Fibroblast of the aortic adventitia (primary cell): ENCODE measurements at places on chromosomes 7 and 10.

DNA sequence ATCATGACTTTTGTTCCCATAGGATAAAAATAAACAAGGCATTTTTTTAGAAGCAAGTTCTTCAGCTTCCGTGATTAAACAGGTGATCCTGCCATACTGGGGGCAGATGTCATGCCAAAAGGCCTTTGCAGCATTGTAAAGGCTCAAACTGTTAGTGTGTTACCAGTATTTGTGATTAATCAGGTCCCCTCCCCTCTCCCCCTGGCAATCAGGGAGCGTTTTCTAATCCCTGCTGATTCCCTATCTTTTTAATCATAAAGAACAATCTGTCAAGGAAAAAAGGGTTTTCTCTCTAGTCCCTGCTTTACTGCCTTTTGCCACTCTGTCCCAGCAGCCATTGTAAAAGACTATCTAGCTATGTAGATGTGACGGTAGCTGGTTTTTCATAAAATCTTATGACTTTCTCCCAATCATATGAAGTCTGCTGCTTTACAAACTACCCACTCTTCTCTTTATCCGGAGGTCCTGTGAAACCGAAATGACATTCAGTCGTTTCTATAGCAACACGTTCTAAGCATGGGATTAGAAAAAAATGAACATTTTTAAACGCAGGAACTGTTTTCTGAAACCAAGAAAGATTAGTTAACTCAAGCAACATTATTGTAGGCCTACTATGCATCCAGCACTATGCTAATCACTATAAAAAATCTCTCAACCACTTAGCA lies 210.9 kb downstream of the RNLS start:
- DNase-seq: no peak

DNA sequence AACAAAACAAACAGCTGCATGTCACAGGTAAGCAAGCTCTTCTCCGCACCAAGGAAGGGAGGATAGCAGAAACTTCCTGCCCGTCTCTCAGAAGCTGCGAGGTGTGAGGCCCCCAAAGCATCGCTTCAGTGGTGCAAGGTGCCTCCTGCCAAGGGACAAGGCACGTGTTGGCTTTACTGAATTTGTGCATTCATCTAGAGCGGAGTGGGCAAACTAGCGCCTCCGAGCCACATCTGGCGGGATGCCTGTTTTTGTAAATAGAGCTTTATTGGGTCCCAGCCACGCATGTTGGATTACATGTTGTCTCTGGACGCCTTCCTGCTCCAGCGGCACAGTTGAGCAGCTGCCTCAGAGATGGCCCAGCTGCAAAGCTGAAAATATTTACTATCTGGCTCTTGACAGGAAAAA lies 27.7 kb downstream of the PHYH start:
- DNase-seq: peak; percentile 58

DNA sequence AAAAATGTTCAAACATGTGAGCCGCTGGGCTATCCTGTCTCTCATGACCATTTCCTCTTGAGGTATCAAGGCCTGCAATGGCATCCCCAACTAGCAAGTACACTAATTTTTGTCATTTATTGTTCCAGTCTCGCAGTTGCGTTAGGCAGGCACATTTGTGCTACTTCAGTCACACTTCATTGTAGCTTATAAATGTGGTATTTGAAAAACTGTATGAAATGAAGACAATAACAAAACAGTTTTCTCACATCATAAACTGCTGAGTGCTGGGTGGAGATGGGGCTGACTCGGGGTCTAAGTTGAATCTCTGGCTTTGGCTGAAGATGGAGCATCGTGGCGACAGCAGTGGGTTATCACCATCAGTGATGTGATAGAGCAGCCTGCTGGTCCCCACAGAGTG lies 92.7 kb downstream of the FAM13C start:
- no peak for DNase-seq

DNA sequence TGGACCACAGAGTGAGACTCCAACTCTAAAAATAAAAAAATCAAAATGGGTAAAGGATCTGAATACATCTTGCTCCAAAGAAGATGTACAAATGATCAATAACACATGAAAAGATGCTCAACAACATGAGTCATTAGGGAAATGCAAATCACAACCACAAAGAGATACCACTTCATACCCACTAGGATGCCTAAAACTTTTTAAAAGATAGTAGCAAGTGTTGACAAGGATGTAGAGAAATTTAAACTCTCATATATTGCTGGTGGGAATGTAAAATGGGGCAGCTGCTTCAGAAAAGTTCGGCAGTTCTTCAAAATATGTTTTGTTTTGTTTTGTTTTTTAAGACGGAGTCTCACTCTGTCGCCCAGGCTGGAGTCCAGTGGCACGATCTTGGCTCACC lies 45.7 kb upstream of the GTF2IRD1 start:
- DNase-seq: no peak

DNA sequence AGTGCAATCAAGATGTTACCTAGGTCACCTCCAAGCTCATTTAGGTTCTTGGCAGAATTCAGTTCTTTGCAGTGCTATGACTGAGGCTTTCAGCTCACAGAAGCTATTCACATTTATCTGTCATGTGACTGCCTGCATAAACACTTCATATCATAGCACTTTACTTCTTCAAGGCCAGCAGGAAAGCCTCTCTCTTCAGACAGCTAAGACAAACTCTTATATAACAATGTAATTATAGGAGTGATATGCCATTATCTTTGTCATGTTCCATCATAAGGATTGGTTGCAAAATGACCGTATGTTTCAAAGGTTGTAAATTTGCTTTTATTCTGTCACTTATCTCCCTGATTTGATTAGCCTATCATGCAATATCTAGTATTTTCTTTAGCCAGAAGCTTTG lies 78.8 kb upstream of the TMEM196 start:
- DNase-seq: no peak

- DNase-seq: no peak
Observed at GRCh38 chr10:61784354-61785133, 117.0 kb upstream of the ARID5B start.

GRCh38 chr7:326809-327232 lies 36.9 kb downstream of the FOXL3 start:
- DNase-seq: no peak

GRCh38 chr7:108311446-108312168 lies 144.6 kb downstream of the NRCAM start:
- peak; percentile 78 for DNase-seq

DNA sequence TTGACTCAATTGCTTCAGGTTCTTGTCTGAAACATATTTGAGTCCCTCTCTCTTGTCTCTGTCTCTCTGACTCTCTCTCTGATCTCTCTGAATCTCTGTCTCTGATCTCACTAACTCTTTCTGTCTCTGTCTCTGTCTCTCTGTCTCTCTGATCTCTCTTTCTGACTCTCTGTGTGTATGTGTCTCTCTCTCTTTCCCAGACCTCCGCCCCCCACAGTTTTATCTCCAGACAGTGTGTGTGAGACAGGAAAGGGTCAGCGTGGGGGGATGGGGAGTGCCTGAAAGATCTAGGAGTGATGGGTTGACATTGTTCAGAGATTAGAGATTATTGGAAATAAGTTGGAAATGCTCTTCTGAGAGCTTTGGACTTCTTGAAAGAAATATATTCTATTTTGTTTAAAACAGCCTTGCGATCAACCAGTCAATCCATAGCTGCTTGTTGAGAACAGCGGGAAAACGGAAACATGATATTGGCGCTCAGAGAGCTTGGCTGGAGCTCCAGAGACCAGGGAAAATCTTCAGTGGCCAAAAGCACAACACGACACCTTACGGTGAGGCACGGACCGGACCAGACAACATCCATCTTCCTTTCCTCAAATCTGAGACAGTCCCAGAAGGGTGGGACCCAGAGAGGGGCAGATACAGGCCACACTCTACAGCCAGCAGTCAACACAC lies 35.5 kb downstream of the CALML3 start:
- DNase-seq: no peak

- DNase-seq: peak; percentile 70
Observed at GRCh38 chr7:47335557-47336471, 246.1 kb downstream of the TNS3 start.

DNA sequence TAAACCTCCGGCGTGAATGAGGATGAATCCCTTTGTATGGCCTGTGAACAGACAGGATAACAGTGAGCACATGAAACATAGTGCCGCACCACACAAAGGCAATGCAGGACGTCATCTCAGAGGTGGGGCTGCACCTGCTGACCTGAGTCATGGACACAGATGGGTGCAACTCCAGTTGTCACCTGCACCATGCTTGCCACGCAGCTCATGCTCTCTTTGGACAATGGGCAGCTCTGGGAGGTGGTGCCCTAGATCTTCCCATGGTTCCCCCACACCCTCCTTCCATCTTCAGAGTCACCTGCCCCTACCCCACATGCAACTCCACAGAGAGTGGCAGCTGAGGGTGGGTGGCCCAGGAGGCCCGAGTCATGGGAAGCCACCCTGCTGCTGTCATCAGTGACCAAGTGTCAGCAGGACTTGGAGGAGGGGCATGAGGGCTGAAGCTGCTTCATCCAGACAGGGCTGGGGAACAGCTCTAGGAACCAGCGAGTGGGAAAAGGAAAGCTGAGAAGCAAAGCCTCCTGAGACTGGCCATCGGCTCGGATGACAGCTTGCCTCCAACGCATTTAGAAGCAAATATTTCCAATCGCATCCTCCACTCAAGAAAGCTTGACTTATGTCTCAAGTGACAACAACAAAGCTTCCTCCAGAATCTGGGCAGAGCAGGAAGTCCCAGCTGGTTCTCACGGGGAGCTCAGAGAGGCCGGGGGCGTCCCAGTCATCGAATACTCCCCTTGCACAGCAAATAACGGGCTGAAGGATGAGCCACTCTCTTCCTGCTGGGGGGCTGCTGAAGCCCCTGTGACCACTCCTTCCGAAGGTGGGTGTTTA lies 27.1 kb downstream of the VIPR2 start:
- DNase-seq: no peak

DNA sequence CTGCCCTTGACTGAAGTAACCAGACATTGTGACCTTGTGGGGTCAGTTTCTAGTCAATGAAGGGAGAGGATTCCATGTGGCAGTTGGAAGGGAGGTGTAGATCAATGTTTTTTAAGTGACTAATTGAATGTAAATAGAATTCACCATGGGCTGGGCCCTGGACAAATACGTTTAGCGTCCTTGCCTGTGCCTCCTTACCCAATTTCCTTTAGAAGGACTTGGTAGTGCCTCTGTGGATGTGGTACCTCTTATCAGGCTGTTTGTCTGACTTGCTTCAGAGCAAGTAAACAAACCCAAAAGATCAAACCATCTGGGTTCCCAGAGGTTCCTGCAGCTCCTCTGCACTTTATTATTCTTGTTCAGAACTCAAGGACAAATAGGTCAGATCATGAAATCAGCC lies 4.3 kb upstream of the KAT6B start:
- no peak for DNase-seq

DNA sequence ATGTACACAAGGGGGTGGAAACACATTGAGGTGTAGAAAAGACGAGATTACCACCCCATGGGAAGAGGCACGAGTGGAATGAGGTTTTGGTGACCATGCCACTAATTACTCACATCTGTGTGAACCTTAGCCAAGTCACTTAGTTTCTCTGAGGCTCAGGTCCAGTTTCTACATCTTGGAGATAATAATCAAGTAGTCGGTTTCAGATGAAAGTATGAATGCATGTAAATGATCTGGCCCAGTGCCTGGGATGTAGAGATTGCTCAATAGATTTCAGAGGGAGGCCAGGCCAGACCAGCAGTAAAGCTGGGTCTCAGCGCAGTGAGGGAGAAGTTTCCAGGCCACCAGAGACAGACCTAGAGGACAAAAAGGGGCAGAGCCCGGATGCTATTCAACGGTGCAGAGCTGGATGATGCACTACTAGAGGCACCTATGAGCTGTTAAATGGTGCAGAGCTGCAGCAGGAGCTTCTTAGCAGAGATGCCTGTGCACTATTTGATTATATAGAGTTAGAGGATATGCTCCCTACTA lies 725.1 kb downstream of the GRID1 start:
- DNase-seq: no peak

GRCh38 chr10:1546431-1547110 lies 190.8 kb downstream of the ADARB2 start:
- DNase-seq: no peak

GRCh38 chr10:68327889-68328786 lies 3.7 kb upstream of the HNRNPH3 start:
- DNase-seq: peak; percentile 77

DNA sequence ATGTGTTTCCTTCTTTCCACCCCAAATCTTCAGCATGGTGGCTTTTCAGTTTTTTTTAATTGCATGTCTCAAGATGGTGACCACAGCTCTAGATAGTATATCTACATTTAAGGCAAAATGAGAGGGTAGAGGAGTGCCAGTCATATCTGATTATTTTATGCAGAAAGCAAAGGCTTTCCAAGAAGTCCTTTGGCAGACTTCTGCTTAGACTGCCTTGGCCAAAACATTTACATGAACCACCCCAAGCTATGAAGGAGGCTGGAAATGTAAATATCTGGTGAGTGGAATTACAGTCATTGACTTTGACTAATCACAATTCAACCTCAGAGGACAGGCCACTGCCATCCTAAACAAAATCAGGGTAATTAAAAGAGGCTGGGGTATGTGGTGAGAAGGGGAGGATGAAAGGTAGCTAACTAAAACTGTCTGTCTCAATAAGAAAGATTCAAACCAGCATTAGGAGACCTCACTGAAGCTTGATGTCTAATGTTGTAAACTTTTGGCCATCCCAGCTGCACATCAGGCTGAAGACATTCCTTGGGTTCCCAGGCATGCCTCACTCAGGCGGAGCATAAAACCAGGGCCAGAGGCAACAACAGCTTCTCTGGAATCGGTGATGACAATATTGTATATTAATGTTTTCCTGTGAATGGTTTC lies 53.4 kb downstream of the PPP1R3C start:
- DNase-seq: peak; percentile 72

- peak; percentile 81 for DNase-seq
Observed at GRCh38 chr10:58291538-58292174, 22.7 kb downstream of the CISD1 start.

GRCh38 chr7:31302356-31302755 lies 38.2 kb downstream of the NEUROD6 start:
- no peak for DNase-seq

GRCh38 chr7:159140170-159140910 lies 4.3 kb downstream of the VIPR2 start:
- DNase-seq: no peak

DNA sequence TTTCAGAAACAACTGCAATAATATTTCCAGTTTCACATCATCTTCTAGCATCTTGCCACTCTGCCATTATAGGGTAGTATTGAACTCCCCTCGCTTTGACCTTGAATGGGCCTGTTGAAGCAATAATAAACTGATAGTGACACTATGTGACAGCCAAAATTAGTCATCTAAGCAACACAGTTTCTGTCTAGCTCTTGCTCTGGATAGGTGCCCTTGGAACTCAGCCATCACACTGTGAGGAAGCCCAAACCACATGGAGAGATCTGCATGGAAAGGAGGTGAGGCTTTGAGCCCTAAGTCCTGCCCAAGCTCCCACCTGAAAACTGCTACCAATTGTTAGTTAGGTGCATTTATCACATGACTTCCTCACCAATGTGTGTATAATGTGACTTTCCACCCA lies 18.1 kb upstream of the KCND2 start:
- DNase-seq: peak; percentile 16

GRCh38 chr7:74240482-74240881 lies 13.7 kb downstream of the RFC2 start:
- no peak for DNase-seq

- peak; percentile 69 for DNase-seq
Observed at GRCh38 chr10:131997366-131998049, 15.8 kb upstream of the BNIP3 start.
